GM20000 (cell line): ENCODE measurements at places on chromosomes 6 and 20.

DNA sequence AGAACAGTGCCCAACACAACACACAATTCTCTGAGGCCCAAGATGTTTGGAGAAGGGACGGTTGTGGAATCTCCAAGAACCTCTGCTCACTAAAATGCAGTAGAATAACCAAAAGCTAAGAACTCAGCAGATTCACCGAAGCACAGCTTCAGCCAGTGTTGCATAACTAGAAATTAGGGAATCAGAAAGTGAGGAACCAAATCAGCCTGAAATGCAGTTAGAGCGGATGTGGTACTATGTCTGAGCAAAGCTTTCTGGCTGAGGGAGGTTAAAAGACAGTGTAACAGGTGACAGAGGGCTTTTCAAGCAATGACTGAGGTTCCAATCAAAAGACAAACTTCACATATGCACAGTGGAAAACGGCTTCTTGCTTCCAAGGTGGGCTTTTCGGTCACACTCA lies 197.9 kb upstream of the KCNK16 start:
- no peak for DNase-seq

DNA sequence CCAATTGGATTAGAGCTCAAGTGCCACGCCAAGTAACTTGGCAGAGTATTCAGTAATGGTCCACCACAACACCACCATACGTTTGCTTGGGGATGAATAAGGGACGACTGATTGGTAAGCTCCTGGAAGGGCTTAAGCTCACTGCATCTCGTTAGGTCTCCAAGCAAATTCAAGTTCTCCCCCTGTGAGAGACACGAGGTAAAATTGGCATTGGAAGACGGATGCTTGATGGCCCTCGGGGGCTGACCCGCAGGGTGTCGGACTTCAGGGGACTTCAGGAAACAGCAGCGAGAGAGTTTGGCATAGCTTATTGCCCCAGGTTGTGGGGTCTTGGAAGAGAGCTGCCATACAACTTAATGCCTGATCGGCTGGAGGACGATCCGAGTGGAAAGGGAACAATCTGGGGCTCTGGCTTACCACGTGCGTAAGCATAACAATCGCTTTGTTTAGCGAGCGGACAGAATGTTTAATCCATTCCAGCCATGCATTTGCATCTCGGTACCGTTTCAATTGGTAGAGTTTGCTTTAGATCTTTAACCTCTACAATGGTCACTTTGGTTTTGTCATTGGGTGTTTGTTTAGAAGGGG lies 4.8 kb upstream of the ZNFX1 start:
- DNase-seq = no peak

DNA sequence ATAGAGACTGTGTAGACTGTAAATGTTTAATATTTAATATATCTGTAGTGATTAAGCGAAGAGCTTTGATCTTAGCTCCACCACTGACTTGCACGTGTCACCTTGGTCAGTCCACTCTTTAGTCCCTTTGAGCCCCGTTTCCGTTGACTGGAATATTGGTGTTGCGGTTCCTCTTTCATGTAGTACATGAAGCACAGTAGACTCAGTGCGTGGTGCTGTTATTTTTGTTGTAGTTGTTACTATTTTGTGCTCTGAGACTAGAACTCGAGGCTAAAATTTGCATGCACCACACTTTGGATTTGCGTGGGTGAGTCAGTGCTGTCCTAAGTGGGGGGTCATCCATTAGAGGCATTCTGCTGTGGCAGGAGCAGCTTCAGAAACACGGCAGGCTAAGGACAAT lies 291.4 kb downstream of the QKI start:
- peak; percentile 19 for DNase-seq

GRCh38 chr6:160455541-160456213 lies 107.5 kb downstream of the SLC22A3 start:
- peak; percentile 73 for DNase-seq

DNA sequence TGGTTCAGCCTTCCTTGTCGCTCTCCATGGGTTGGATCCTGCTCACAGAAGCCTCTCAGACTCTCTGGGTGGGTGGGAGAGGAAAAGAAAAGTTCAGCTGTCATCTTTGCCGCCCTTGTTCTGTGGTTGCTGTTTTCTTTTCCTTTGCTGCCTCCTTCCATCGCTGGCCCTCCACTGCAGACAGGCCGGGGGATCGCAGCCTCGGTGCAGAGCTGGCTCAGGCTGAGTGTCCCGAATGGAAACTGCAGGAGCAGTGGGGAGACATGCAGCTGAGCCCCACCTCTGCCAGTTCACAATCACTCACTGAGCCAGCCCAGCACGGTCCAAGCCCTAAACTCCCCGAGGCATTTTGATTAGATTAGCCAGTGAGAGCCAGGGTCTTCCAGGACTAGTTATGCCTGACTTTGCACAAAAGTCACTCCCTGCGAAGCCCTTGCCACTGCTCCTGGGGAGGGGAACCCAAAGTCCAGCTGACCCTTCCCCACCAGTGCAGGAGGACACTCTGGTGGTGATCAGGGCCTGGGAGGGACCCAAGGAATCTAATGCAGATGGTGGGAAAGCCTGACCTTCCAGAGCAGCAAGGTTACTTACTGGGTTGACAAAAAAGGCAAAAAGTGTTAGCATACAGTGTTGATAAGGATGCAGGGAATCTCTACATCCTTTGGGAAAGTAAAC lies 14.0 kb downstream of the NRN1 start:
- no peak for DNase-seq

- peak; percentile 55 for DNase-seq
Observed at GRCh38 chr6:11876934-11877433, 98.4 kb upstream of the ADTRP start.

DNA sequence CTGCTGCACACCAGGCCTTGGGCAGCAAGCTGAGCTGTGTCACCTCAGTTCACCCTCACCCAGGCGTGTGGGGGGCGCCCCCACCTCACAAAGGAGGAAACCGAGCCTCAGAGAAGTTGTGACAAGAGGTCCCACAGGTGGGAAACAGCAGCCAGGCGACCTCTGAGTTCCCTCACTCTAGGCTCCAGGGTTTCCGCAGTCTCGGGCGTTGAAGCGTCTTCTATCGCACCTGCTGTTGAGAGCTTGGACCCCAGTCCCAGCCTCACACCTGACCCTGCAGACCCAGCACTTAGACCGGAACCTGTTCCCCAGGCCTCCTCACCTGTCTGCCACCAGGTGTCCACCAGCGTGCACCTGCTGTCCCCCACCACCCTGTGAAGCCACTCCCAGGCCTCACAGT lies 22.3 kb upstream of the APMAP start:
- no peak for DNase-seq

GRCh38 chr20:46979603-46980241 lies 85.1 kb downstream of the EYA2 start:
- no peak for DNase-seq

- DNase-seq = no peak
Observed at GRCh38 chr6:45469663-45470062, 91.9 kb upstream of the SUPT3H start.
